ENCODE measurements at places on chromosomes 1 and 21.
A peak's percentile ranks its signal among the peaks of the same experiment; 100 is the strongest.

GRCh38 chr1:150161747-150162581 is 12.2 kb downstream of the PLEKHO1 start:
- peak; percentile 27 for DNase-seq

DNA sequence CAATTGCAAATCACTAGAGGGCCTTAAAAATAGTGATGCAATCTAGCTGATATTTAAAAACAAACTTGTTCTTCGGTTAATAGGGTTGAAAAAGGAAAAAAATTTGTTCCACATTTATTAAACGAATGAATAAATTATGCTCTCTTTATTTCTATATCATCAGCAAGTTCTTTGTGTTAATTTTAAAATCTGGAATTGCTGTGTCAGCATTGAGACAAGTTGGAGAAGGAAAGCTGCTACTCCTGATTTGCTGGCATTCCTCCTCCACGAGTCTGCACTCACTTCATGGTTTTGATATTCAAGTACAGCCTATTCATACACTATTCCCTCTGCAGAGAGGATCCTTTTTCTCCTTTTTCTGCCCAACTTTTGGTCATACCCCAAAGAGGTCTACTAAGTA is 117.6 kb downstream of the MRPL39 start:
- no peak for DNase-seq

- DNase-seq: no peak
Observed at GRCh38 chr1:9766759-9767442, 56.9 kb downstream of the CLSTN1 start.

DNA sequence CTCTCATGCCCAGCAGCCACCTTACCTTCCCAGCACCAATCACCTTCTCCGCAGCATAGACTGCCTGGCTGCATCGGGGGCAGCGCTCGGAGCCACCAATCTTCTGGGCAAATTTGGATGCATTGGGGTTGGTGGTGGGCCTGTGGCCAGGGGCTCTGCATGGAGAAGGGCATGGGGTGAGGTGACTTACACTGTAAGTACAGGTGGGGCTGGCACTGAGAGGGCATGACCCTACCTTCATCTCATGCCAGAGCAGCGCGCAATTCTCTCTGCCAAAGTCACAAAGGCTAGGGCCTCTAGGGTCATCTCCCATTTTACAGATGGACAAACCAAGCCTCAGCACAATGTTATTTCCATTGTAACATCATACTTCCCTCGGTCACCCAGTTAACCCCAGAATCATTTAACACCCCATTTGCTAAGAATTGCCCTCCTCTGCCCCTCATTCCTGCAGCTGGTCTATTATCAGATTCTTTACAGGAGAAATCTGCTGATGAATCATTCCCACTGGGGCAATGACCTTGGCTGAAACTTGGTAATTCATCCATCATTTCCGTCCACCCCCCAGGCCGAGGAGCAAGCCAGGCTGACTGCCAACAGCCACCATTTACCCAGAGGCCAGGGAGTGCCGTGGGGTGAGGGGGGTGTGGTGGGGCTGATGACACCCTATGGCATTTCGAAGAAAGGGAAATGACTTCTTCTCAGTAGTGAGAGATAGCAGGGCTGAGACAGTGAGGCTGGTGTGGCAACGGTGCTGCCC is 17.9 kb downstream of the CSRP1 start:
- no peak for DNase-seq

All from CD4-positive, alpha-beta T cell treated with Interleukin-2 at 100 ng/mL for 4 hours (primary cell).